ENCODE measurements at places on chromosomes 11 and 22. TPM values are rescaled to one million over a fixed set of nuclear protein-coding genes. Genes with fewer than 3 reads are reported as not detected.
A peak's percentile ranks its signal among the peaks of the same experiment; 100 is the strongest.

DNA sequence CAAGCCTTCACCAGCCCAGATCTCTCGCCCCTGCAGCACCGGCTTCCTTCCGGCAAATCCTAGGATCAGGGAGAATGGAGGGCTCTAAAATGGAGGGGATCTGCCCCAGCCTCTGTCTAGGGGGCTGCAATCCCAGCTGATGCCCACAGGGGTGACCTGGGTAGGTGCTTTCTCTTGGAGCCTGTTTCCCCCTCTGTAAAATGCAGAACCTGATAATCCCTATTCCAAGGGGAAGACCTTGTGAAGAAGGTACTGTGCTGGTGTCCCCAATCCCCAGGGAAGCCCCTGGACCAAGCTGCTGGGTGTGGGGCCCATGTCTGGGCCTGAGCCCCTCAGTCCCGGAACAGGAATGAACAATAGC lies 2.8 kb downstream of the EMID1 start:
- DNase-seq: no peak

- DNase-seq: no peak
Observed at GRCh38 chr11:65135633-65136145, 1.4 kb upstream of the SYVN1 start.

DNA sequence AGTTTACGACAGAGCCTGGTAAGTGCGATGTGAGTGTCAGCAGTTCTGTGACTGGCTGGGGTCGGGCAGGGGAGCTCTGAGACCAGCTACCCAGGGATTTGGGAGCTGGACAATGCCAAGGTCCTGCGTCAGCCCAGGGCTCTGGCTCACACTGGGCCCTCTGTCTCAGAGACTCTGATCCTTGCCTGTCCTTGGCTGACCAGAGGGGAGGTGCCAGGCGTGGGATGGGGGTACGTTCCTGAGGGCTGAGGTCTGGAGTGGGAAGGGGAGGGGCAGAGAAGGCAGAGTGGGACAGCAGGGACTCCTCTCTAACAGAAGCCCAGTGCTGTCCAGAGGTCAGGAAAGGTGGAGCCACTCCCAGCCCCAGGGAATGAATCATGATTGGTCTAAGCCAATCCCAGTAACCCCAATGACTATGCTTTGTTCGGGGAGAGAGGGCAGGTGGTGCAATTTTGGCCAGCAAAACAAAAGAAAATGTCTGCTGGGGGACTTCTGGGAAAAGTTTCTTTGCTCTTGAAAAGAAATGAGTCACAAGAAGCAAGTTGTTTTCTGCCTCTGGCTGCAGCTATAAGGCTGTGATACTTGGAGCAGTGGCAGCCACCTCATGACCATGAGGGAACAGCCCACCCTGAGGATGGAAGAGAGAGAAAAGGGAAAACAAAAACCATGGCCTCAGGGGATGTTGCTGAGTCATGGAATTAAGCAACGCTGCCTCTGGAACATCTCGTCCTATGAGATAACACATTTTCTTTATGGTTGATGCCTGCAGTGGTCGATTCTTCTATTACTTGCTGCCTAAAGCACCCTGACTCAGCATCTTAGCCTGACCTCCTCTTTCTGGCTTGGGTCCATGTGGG lies 108.3 kb downstream of the CHST1 start:
- no peak for DNase-seq

Gene LRRC4C
- 90.5 TPM for total RNA-seq

Gene MAPK8IP2
- total RNA-seq: 60.3 TPM

Gene KRTAP5-11
- not detected for total RNA-seq

DNA sequence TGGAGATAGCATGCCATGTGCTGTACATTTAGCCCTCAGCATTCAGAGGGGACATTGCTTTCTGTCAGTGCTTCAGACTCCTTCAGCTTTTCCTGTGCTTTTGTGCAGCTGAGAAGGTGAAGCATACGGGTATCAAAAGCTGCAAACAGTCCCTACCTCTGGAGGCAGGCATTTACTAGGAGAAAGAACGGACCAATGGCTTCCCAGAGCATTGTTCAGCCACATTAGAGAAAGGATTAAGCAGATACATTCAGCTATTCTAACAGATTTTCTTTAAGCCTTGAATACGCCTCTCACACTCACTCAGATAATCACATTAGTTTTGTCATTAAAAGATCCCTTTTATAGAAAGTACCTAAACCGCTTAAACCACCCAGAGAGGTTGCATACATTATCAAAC lies 80.7 kb upstream of the FAM181B start:
- DNase-seq: no peak

- DNase-seq: no peak
Observed at GRCh38 chr11:107953446-107953845, 25.2 kb downstream of the RAB39A start.

DNA sequence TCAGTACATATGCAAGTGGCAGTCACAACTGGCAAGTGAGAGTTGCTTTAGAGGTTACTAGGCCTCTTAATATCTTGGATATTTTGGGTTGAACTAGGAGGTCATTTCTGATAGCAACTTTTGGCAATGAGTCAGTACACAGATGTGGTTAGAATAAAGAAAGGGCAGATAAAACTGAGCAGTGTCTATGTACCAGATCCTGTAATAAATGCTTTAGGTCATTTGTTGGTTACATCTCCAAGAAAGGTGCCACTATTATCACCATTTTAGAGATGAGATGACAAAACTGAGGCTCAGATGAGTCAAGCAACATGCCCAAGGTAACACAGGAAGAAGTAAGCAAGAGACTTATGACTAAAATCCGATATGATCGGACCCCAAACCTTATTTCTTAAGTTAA lies 25.0 kb downstream of the MAML2 start:
- DNase-seq: no peak

GRCh38 chr11:134950692-134951304 lies 538.8 kb upstream of the B3GAT1 start:
- DNase-seq: no peak

GRCh38 chr11:6229911-6230310 lies 4.5 kb downstream of the FHIP1B start:
- no peak for DNase-seq

- no peak for DNase-seq
Observed at GRCh38 chr11:16787035-16787742, 48.7 kb downstream of the C11orf58 start.

GRCh38 chr11:121508449-121508848 lies 55.7 kb upstream of the SORL1-AS1 start:
- no peak for DNase-seq

- no peak for DNase-seq
Observed at GRCh38 chr11:126766440-126766839, 234.1 kb downstream of the KIRREL3 start.

DNA sequence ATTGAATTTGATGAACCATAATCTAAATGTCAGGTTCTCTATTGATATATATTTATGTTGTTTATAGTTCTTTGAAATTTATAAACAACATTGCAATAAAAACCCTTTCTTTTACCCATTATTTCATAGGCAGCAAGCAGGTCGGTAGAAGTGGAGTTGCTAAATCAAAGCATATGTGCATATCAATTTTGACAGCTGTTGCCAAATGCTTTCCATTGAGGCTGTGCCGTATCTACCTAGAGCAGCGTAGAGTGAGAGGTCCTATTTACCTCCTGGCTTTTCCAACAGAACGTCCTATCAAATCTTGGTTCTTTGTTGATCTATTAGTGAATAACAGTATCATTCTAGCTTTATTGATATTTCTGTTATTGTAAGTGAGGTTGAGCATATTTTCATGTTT lies 77.5 kb upstream of the SLC22A12 start:
- DNase-seq: no peak

DNA sequence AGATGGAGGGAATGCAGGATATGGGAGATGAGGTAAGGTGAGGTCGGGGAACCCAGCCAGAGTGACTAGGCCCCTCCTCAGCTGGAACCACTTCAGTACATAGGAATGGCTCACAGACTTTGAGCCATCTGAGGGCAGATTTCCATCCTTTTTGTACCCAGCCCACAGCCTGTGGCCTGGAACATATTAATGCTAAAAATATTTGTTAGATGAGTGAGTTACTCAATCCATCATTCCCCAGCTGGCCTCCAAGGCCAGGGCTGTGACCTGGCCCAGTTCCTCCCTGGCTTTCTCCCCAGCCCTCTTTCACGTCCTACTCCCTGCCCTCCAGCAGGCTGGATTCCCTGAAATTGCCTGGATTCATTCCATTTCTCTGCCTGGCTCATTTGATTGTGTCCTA lies 57.2 kb upstream of the PRDM11 start:
- DNase-seq: no peak

DNA sequence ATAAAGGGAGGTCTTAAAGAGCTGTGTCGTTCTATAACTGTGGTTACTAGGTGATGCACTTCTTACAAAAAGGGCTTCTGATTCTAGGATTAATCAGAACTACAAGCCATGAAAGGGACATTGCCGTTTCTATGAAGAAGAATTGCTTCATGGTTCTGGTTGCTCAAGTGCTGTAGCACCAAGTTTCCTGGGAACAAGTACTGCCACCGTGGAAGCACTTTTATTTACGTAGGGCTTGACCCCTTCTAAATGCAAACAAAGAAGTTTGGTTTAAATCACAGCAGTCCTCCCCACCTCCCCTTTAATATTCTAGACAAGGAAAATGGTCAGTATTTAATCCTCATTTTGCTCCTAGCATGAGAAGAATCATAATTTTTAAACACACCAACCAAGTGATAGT lies 9.8 kb downstream of the YAP1 start:
- no peak for DNase-seq

Gene KRTAP5-2
- total RNA-seq: not detected

GRCh38 chr22:44428941-44429830 lies 68.8 kb downstream of the RTL6 start:
- no peak for DNase-seq

Gene RIBC2
- 0.41 TPM for total RNA-seq

Gene TIMM8B
- 51.0 TPM for total RNA-seq

GRCh38 chr11:32109138-32109537 lies 18.3 kb downstream of the RCN1 start:
- no peak for DNase-seq

Gene TMA7B
- total RNA-seq: not detected

Gene PVALB
- total RNA-seq: not detected

Gene TTC28
- total RNA-seq: 79.5 TPM

- DNase-seq: no peak
Observed at GRCh38 chr11:2378527-2379210, 1.6 kb downstream of the CD81 start.

GRCh38 chr11:16356057-16356760 lies at the start of gene SOX6:
Gene SOX6, minus strand, starts transcription at chr11:16356546. Its CDS starts 15,298 bp downstream, at chr11:16341248.
- peak; percentile 2 for DNase-seq

DNA sequence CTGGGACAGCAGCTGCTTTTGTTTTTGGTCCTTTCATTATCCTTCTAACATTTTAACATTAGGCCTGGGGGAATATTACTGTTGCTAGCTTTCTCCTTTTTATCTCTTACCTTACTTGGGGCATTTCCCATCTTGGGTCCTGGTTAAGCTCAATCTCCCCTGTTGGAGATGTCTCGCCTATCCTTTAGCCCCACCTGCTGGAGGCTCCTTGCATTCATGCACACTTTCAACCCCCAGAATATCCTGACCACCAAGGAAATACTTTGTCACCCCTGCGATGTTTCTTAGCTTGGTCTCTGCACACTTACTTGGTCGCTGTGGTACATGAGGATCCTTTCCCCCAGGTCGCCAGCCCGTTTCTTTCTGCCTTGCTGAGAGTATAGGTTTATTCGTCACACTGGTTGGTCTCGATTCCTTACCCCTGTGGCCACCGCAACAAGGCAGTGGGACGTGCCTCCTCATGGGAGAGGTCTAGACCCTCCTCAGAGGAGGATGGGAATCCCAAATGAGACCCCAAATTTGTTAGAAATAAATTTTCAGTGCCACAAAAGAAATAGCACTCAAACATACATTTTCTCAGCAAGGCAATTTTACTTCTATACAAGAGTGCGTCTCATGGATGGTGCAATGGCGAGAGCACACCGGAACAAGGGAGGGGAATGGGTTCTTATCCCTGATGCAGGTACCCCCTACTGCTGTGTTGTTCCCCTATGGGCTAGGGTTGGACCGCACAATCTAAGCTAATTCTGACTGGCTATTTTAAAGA lies 5.4 kb upstream of the TXN2 start:
- no peak for DNase-seq

Gene OR6T1
- not detected for total RNA-seq

Gene SLC43A1
- 2.0 TPM for total RNA-seq

GRCh38 chr11:12508151-12508751 lies 130.9 kb downstream of the PARVA start:
- no peak for DNase-seq

Gene SOX10
- 1.6 TPM for total RNA-seq

- DNase-seq: no peak
Observed at GRCh38 chr11:125645871-125646270, 20.9 kb downstream of the CHEK1 start.

- DNase-seq: no peak
Observed at GRCh38 chr11:89267660-89268302, 90.1 kb downstream of the TYR start.

DNA sequence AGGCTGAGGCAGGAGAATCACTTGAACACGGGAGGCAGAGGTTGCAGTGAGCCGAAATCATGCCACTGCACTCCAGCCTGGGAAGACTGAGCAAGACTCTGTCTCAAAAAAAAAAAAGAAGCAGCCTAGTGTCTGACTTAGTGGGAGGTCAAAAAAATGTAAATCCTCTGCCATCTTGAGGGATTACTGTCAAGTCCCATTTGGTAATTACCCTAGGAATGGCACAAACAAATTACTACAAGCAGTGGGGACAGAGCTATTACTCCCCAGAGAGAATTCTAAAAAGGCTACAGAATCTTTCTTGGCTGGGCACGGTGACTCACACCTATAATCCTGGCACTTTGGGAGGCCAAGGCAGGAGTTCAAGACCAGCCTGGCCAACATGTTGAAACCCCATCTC lies 3.8 kb downstream of the SERPING1 start:
- no peak for DNase-seq

Gene ACTN3
- total RNA-seq: not detected

Gene MFNG
- 1.6 TPM for total RNA-seq
